CD4-positive, alpha-beta T cell treated with Interleukin-15 for 1 hour (primary cell): ENCODE measurements at places on chromosomes 3 and 15.

DNA sequence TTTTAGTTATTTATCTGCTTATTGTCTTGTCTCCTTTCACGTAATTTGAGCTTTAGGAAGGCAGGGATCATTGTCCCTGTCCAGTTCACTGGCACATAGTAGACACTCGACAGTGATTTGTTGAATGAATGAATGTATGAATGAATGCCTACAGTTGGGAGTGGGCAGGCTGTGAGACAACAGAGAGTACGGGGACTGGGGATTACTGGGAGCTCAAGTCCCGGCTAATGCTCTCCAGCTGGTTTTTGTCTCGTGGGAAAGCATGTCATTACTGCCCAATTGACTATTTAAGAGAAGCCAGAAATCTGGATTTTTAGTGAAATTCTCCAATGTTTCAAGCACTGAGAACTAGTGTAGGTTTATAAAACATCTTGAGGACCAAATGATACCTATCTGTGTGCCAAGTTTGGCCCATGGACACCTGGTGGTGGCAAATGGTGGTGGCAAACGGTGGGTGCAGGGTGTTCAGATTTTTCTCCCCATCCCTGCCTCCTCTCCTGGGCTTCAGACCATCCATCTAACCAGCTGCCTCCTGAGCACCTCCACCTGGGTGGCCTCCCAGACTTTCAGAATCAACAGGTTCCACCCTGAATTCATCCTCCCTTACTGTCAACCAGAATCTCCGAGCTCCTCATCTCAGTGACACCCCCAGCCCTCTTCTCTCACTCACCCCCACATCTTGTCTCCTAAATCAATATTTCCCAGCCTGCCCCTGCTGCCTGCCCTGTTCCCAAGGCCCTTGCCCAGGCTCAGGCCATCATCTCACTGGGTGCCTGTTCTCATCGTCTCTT, 36.2 kb upstream of the TRH start:
- no peak for DNase-seq

DNA sequence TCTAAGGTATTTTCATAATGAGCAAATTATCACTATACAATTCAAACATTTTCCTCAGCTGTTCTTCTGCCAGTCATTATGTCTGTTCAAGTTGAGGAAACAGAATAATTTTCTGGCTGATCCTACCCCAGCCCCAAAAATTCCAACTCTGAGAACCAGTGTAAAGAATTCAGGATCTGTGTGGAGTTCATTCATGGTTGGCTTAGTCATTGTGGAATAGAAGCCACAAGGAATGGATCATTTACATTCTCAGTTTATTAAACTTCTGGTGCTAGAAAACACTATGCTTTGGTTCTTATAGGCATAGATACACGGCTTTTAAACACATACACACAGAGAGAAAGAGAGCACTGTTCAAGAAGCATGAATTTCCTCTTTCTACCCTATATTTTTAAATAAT, 134.6 kb downstream of the CMSS1 start:
- DNase-seq: no peak

- DNase-seq: no peak
Measured at GRCh38 chr3:94175677-94176076, 112.8 kb downstream of the NSUN3 start.

- DNase-seq: no peak
Measured at GRCh38 chr3:138046085-138046484, 36.1 kb downstream of the CLDN18 start.

DNA sequence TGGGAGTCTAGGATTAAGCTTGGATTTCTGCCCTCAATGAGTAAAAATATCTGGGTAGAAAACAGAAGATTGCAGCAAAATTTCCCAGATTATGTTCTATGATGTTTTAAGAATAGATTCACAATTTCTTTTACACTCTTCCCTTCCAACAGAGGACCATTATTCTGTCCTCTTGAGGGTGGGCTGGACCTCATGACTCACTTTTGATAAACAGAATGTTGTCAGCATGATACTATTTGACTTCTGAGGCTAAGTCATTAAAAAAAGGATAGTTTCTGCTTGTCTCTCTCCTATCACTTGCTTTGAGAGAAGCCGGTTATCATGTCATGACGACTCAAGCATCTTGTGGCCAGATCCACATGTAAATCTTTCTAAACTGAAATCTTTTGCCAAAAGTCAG, 396.2 kb upstream of the CDIN1 start:
- no peak for DNase-seq

DNA sequence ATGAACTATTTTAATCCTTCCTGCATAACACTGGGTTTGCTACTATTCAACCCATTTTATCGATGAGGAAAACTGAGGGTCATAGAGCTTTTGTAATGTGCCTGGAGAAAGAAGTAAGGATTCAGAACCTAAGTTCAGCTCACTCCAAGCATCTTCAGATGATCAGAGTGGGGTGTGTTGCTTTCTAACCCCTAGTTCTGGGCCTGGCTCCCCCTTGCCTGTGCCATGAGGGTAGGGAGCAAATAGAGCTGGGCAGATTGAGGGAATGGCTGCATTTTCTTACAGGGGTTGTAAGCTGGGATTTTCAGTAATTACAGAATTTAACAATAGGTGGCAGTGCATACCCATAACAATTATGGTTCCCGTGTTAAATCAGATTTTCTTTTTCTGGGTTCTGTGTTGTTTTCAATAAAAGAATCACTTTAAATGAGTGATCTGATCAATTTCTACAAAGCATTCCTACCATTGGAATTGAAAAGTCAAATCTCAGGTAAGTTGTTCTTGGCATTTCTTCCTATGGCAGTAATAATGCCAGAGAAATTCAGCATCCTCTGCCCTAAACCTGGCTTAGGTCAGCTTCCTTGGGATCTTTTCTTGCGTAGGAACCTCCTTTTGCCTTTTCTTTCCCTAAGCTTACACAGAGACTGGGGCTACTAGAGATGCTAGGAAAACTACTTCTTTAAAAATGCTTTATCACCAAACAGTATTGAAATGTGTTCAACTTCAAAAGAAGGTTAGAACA, 103.8 kb upstream of the IL12A start:
- no peak for DNase-seq

GRCh38 chr3:114378760-114379159, 84.9 kb downstream of the TIGIT start:
- DNase-seq: no peak

DNA sequence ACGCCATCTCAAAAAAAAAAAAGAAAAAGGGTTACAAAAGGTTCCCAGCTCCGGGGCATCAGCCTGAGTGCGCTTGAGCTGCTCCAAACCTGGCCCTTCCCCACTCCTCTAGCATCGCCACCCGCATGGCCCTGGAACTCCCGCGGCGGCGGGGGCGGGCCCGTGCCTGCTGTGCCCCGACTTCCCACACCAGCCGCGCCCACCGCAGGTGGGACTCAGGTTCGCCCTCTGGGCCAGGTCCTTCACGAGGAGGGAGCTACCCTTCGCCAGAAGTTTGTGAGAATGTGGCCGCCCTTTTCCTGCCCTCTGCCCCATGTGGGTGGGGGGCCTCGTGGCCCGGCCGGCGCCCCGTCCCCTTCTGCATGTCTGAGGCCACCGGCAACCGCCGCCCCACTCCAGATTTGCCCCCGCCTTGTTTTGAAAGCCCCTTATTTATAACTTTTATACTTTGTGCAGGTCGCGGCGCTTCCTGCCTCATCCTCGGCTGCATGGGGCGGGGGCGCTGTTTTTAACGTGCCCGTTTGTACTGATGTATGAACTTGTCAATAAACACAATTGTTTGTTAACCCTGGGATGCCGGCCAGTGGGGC, 507 bp upstream of the JMJD7 start:
- DNase-seq: no peak

- no peak for DNase-seq
Measured at GRCh38 chr3:47871389-47871788, 68.5 kb downstream of the DHX30 start.

DNA sequence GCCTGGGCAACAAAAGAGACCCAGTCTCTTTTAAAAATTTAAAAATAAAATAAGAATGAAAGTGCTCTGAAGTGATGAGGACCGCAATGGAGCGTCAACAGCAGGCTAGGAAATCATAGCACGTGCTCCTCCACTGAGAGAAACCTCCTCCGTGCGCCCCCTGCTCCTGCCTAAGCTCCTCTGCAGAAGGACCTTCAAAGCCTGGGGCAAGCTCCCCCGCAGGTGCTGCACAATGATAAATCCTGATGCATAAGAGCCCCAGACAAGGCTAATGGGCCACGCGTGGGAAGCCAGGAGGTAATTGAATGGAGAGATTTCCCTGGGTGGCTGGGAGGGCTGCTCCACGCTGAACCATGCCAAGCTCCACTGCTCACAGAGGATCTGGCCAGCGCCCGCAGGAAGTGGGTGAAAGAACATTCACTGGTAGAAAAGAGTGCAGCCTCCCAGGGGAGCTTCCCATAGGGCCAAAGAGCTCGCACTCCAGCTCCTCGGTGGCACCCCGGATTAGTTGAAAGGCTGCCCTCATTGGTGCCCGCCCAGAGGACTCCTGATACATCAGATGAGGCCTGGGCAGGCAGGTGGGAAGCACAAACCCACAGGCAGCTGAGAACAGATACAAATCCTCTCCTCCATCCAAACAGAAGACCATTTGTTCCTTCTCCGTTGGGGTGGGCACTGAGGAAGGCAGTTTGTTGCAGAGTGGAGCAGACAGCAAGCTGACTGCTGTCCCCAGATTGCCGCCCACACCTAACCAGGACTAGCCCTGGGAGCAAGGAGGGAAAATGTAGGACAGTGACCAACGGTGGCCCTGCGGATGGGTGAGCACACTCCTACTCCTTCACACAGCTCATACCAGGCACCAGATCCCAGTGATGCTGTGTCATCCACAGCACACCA, 52.5 kb downstream of the CPN2 start:
- DNase-seq: no peak

DNA sequence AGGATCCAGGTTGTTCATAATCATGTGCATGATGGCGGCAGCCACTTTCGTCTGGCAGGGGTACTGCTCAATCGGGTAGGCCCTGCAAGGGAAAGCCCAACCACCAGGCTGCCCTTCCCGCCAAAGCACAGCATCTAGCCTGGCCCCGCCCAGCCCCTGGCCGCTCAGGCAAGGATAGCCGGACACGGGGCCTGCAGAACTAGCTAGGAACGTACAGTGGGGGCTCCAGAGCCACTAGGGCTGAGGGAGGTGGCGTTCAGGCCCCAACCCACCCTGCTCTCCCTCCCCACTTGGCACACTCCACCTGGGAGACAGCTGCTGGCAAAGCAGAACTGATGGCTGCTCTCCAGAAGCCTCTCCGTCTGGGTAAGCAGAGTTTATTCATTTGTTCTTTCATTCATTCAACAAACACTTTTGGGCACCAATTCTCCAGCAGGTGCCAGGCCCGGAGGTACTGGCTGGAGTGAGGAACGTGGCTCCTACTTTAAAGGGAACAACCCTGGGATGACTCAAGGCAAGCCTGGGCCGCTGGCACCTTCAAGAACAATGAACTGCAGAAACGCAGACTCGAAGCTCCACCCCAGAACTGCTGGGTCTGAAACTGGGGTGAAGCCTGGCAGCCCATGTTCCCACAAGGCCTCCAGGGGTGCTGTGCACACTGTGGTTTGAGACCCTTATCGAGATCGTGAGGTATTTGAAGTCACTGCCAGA, 7.8 kb downstream of the UROC1 start:
- peak; percentile 13 for DNase-seq

DNA sequence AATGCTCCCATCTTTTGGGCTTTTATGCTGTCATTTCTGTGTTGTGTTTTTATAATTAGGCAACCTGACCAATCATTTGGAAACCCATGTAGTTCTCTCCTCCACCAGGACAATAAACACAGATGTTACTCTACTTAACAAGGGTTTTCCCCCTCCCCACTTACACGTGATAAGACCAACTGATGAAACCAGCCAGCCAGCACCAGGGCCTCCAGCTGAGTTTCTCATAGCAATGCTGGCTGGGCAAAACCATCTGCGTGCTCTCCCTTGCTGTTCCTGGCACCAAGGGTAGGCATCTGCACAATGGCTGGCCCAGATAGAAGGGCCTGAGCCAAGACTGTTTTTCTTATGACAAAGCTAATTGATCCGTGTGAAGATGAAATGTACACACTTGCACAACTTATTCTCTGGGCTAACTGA, 310.4 kb downstream of the PLCL2 start:
- peak; percentile 33 for DNase-seq

DNA sequence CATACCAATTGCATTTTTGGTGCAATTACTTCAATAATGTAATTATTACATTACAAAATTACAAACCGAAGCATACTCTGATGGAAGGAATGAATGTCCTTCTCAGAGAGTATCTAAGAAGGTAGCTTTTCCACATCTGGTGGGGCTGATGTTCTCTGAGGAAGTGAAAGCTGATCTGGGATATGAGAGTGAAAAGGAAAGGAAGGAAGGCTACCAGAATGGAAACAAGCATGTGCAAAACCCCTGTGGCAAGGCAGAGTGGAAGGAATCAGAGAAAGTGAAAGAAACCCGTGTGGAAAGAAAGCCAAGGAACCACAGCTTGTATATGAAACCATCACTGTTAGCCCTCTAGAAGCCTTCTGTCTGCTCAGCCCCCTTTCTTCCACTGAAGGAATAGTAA, 35.3 kb upstream of the GOLGA8A start:
- no peak for DNase-seq

- no peak for DNase-seq
Measured at GRCh38 chr15:88606070-88606794, 14.9 kb upstream of the AEN start.

GRCh38 chr3:71355862-71356261, 227.7 kb downstream of the FOXP1 start:
- DNase-seq: no peak

DNA sequence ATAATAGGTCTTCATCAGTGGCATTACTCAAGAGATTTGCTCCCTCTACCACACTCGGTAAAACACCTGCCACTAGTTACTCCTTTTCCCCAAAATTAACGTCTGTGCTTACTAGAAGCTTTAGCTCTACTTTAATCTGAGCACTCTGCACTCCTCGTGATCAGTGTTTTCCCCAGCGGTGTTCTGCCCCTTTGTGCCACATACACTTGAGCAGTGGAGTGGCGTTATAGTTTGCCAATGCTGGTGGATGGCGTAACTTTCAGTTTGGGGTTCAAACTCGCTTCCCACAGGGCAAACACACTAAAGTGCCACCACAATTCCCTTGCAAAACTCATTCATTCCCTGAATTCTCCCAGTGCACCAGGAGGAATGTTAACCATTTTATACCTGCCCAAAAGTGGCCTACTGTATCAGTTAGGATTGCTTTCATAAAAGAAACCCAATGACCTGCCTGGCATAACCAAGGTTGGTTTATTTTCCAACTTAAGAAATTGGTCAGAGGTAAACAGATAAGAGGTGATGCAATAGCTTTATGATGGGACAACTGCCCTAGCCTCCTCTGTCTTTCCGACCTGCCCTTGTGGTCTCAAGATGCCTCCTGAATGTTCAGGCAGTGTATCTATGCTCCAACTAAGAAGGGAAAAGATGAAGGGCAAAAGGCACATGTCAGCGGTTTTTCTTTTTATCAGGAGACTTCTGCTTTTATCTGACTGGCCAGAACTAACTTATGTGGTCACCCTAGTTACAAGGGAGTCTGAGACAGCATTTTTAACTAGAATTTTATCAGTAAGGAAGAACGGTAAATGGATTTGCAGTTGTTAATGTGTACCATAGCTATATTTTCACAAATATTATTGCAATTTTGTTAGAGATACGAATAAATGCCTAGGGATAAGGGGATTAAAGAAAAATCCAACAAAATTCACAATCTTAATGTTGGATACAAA, 83.9 kb downstream of the FSIP1 start:
- DNase-seq: no peak
